ENCODE measurements at places on chromosomes 3 and 15.

DNA sequence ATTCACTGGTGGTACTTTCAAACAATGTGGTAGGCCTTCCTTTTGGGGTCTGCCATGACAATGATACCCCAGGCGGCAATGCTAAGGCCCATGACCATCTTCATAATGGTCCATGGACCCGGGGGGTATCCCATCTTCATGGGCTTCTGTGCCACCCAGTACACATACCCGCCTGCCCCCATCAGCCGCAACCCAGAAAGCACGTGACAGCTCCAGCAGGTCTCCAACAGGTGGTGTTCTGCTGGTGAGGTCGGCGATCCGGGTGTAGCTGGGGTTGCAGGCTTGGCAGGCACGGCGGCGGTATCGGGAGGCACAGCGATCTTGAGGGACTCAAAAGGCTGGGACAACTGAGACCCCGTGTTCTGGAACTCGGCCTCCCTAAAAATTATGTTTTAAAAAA lies 214.5 kb downstream of the SNRPN start:
- DNase-seq: no peak

GRCh38 chr3:143384076-143384475 lies 264.5 kb downstream of the CHST2 start:
- no peak for DNase-seq

- DNase-seq: no peak
Observed at GRCh38 chr15:40420793-40421192, 15.2 kb downstream of the IVD start.

DNA sequence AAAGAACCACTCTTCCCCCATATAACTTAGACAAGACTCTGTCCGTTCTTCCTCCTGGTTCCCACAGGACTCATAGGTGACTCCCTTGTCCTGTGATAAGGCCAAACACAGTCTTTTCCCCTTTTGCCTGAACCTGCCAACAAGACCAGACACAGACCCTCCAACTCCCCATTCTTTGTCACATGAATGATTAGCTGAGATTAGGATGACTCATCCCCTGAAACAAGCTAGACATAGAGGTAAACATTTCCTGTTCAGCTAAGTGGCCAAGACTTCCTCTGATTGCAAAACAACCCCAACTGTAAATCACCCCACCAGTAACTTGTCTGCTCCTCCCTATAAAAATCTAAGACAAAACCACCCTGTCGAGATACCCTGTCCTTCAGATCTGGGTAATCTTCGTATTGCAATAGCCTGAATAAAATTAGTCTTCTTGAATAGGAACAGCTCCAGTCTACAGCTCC lies 11.4 kb upstream of the HTR3E start:
- no peak for DNase-seq

GRCh38 chr3:107524326-107524840 lies 1.6 kb downstream of the BBX start:
- no peak for DNase-seq

Data from cortex of kidney (tissue), 1 donor.